GDM1 (cell line): ENCODE measurements at places on chromosomes 11 and 22.

DNA sequence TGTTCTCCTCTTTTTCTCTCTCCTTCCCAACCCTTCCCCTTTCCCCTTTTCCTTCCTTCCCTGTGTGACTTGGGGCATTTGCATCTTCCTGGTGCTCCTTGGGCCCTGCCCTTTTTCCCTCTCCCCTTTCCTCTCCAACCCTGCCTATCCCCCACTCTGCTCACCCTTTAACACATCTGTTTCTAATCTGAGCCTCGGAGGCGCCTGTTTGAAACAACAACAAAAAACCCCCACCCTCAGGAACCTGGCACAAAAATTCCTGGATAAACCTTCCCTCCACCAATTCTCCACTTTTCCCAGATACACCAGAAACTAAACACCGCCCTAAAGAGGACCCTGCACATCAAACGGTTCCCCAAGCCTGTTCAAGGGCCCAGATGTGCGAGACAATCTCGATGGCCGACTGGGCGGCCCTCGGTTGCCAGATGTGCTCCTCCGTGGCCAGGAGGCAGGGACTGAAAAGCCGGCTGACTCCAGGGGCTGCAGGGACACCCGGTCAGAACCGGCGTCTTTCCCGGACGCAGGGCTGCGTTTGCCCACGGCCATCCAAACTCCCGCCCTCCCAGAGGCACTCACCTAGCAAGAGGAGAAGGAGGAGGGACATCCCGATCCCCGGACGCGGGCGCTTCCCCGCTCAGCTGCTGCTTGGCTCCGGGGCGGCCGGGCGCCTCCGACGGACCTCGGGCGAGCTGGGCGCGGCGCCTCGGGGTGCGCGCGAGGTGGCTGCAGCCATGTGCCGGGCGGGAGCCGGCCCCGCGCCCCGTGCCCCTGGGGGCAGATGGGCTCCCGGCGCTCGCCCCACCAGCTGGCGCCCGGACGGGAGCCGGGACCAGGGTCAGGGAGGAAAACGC is 486 bp downstream of the CLMP start:
- DNase-seq: no peak

DNA sequence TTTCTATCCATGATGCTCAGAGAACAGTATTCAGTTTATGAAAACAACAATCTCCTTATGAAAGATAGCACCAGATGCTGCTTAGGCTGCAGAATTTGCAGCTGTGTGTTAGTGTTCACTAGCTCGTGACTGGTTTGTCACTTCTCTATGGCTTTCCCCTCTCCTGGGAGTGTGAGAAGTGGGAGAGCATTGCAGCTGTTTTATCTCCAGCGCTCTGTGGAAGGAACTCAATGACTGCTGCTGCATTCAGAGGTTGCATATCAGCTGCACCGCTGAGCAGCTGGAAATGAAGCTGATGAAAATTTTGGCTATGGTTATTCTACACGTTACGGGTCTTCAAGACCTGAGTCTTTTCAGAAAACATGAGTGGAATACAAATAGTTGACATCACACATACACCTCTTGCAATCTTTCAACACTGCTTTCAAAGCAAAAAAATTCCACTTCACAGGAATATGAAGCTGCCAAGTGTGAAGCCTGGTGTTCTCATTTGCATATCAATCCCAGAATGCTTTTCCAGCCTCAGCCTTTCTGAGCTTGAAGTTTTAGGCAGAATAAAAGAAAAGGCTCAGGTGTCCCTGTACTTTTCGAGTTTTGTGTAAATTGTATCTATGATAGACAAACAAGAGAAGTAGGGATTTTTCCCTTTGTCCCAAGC is 149.3 kb upstream of the DDI1 start:
- no peak for DNase-seq

DNA sequence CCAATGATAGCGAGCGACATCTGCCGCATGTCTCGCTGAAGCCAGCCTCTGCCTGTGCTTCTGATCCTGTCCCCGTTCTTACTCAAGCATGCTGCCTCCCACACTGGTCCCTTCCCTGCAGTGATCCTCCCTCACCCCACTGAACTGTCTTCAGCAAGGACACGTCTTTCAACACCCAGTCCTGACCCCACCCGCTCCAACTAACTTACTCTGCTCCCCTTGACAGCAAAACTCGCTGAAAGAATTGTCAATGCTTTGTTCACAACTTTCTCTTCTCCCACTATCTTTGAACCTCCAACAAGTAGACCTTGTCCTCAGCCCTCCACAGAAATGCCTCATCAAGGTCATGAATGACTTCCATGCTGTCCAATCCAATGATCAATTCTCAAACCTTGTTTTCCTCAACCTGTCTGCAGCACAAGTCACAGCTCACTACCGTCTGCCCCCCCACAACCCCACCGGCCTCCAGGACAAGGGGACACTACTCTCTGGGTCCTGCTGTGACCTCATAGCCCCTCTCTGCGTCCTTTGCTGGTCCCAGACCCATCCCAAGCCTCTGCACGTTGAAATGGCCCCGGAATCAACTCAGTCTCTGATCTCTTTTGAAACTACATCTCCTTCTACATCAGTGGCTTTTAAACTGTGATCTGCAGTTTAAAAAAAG is 108.0 kb downstream of the MICAL3 start:
- no peak for DNase-seq

- no peak for DNase-seq
Observed at GRCh38 chr22:29386708-29387107, 1.7 kb downstream of the AP1B1 start.

DNA sequence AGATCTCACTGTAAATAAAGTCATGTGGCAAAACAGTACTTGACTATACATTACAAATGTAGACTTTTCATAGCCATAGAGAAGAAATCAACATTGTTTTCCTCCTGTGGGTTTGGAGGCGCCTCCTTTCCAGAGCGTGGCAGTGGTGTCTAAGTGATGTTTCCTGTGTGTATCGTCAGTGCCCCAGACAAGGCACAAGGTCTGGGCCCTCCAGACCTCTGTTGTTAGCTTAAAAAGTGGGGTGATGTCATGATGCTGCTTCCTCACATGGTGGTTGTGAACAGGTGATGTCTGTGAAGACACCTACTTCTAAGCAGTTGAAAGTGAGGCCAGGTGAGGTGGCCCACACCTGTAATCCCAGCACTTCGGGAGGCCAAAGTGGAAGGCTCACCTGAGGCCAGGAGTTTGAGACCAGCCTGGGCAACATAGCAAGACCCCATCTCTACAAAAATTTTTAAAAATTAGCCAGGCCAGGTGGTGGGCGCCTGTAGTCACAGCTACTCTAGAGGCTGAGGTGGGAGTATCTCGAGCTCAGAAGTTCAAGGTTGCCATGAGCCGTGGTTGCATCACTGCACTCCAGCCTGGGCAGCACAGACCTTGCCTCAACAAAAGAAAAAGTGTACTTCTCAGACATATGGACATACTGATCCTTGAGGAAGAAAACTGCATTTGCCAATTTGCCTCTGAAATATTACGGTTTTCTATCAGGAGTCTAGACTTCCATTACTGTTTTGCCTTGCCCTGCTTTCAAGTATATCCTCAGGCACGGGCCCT is 15.7 kb downstream of the NUP50 start:
- no peak for DNase-seq

DNA sequence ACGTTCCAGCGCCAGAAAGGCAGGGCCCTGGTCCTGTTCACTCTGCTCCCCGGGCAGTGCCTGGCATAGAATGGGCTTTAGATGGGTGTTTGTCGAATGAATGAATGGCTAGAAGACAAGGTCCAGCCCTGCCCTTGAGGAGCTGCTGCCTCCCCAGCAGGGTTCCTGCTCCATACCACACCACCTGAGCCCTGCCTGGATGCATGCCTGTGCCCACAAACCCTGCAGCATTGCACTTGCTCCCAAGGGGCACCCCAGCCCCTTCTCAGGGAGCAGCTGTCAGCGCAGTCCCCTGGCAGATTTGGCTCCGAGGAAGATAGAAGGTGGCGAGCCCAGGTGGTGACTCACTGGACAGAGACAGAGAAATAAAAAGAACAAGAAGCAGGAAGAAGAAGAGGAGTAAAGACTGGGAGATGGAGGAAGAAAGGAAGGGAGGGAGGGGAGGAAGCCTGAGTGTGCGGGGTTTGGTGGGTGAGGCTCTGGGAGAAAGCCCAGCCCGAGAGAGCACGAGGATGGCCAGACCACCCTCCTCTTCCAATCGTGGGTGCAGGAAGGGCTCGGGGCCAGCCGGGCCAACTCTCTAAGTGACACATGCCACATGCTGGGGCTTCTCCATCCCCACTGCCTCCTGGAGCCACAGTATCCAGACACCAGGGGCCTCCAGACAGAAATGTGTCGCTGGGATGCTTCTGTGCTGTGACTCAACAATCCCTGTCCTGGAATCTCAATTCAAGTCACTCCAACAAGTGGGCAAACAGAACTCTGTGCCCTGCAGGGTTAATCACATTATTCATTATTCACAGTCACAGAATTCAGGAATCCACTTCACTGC is 1474.3 kb downstream of the BRD1 start:
- no peak for DNase-seq

- no peak for DNase-seq
Observed at GRCh38 chr11:104432526-104432925, 268.6 kb upstream of the PDGFD start.

DNA sequence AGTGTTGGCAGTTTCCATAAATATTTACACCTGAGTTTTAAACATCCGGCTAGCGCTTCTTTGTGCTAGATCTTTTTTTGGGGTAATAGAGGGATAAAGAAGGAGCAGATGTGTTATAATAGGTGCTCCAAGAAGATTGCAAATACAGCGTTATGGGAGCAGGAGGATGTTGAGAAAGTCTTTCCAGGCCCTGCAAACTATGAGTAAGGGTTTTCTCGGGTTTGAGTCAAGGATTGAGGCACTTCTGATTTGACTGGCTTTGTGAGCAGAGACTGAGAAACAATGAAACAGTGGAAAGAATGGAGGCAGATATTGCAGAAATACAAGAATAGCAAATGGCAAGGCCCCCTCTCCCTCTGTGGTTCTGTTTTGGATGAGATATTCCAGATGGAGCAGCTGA is 155.0 kb upstream of the TIMP3 start:
- no peak for DNase-seq

DNA sequence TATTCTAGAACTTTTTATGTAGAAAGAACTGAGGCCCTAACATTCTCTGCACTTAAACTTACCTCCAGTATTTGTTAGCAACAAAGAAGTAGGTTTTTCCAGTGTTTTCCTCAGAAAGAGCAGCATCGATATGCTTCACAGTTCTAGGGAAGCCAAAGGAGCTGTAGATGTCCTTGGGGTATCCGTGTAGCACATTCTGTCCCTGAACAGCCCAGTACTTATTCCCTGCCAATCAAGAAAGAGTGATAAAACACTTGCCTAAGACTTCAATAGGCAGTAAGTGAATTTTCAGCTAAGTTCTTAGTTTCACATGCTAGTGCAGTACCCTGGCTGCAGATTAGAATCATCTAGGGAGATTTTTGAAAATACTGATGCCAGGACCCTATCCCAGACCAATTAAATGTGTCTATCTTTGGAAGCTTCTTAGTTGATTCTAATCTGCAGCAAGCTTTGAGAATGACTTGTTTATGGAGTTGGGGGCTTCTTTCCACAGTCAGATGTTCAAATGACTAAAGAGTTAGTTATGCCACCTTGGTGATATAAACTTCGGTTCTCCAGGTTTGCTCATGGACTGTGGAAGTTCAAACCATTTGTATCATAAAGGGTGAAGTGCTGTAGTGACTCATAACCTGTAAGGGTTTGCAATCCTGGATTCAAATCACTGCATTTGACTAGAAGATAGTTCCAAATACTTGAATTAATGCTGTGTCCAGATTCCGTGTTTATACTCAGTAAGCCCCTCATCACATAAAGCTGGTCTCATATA is 6.5 kb downstream of the MMP1 start:
- DNase-seq: no peak

DNA sequence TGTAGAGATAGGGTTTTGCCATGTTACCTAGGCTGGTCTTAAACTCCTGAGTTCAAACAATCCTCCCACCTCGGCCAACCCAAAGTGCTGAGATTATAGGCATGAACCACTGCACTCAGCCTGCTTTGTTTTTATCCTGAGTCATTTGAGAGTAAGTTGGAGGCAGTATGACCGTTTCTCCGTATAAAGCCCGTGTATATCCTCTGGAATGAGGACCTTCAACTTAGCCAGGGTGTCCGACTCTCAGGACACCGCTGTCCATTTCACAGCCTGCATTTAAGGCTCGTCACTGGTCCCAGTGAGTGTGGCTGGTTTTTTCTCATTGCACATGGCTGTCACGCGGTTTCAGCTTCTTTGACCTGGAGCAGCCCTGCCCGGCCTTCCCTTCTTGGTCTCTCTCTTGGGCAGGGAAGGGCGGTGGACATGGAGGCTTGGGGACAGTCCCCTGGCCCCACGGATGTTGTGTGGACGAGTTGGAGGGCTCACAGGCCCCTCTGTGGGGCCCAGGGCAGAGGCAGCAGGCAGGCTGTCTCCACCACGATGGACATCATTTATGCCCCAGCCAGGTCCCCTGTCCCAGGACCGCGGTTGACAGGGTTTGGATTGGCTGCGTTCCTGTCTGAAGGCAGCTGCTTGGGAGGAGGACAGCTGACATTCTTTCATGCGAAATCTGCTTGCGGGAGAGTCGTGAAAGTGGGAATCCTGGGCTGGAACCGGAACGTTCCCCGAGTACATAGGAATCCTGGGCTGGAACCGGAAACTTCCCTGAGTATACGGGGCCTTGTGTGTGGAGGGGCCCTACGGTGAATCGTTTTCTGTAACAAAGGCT is 93.3 kb downstream of the KCNQ1 start:
- DNase-seq: no peak

- no peak for DNase-seq
Observed at GRCh38 chr11:57273448-57274058, 36.5 kb upstream of the APLNR start.

DNA sequence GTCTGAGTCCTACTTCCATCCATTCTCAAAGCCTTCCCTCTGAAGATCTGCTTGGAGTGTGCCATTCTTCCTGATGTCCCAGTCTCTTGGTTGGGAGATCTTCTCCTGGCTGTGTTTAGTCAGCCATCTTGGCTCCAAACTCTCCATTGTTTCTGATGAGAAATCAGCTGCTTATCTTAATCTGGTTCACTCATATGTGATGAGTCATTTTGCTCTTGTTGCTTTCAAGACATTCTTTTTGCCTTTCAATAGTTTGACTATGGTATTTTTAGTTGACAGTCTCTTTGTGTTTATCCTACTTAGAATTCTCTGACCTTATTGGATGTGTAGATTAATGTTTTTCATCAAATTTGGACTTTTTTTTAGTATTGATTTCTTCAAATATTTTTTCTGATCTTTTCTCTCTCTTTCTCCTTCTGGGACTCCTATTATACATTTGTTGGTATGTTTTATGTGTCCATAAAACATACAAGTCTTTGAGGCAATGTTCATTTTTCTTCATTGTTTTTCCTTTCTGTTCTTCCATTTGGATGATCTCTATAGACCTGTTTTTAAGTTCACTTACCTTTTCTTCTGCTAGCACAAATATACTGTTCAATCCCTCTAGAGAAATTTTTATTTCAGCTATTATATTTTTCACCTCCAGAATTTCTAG is 77.2 kb upstream of the CLPB start:
- no peak for DNase-seq
